ENCODE measurements at places on chromosomes 4 and X.

DNA sequence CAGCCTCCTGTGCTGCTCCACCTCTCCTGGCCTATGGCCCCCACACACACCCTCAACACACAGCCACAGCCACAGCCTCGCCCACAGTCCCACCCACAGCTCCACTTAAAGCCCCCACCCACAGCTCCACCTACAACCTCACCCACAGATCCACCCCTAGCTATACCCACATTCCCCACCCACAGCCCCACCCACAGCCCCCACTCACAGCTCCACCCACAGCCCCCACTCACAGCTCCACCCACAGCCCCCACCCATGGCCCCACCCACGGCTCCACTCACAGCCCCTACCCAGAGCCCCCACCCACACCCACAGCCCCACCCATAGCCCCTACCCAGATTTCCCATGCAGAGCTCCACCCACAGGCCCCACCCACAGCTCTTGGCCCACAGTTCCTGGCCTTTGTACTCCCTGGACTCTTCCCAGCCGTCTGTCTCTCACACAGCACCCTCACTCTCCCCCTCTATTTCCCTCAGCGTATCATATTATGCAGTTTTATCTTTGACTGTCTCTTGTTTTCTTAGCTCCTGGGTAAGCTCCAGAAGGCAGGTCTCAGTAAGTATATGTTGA, 322.5 kb downstream of the EVC2 start:
- DNase-seq: no peak
- no peaks in the 10 kb centered on the region for H3K4me1 ChIP-seq
- no peak overlapping the region for H3K4me3 ChIP-seq
- H3K36me3 ChIP-seq: no peaks in the 10 kb centered on the region
- no peak overlapping the region for H3K27ac ChIP-seq

- H3K4me1 ChIP-seq: peaks cover 32% of the 10 kb centered on the region
- H3K4me3 ChIP-seq: peak overlapping the region; percentile 11
- H3K27ac ChIP-seq: peak overlapping the region; percentile 56
- H3K27me3 ChIP-seq: no peaks in the 10 kb centered on the region
- no peak for DNase-seq
Measured at GRCh38 chrX:153731117-153731844, 6.6 kb downstream of the ABCD1 start.

DNA sequence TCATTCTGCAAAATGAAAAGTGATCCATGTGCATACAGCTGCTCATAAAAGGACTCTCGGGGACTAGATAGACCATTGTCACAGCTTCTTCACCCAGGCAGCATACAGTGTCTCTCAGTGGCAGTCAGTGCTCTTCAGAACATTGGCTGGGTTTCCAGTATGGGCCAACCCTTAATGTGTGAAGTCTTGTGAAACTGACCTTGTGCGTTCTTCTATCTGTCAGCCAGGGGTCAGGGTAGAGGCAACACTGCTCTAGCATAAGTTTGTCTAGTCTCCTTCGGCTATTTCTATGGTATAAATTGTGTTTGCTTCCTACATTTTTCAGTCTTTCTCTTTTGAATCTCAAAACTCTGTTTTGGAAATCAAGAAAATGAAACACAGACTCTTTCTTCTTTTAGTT, 37.0 kb upstream of the SMIM31 start:
- H3K36me3 ChIP-seq: no peaks in the 10 kb centered on the region
- no peaks in the 10 kb centered on the region for H3K4me1 ChIP-seq

DNA sequence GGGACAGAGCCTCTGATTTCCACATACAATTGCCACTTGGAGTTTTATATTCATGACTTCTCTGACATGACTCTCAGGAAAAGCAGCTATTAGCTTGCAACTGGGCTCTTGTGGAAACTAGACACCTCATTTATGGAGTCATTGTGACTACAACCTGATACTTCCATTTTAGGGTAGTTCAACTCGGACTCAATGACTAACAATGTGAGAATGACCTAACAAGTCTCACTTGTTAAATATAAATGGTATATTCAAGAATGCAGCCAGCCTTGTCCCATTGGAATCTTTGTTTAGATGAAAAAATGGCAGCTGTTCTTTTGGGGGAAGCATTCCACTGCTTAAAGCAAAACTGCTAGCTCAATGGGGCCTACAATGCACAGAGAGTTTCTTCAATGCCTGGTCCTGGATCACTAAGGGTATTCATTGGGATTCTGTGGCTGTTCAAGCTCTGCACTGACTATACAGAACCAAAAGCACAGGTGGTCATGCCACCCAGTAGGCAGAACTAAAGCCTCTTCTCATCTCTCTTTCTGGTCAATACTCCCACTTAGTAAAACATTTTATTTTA, 36.5 kb upstream of the GLRA3 start:
- no peak for DNase-seq
- no peaks in the 10 kb centered on the region for H3K27me3 ChIP-seq
- H3K36me3 ChIP-seq: no peaks in the 10 kb centered on the region
- H3K4me3 ChIP-seq: no peak overlapping the region

DNA sequence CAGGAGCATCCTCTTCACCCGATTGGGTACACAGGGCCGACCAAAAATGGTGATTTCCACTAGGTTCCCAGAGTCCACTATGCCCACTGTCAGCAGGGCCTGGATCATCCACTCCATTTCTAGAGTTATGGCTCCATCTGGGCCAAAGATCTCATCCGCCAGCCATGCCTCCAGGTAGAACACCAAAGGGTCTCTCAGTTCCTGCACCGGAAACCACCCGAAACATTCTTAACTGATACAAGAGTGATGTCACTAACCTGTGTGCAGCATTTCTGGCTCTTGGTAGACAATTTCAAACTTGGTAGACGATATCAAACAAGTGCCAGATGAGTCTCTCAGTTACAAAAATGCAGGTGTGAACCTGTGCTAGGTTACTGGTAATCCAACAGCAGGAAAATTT, 306.1 kb downstream of the BCOR start:
- no peaks in the 10 kb centered on the region for H3K36me3 ChIP-seq
- no peak overlapping the region for H3K4me3 ChIP-seq
- no peaks in the 10 kb centered on the region for H3K27me3 ChIP-seq
- DNase-seq: no peak

- no peaks in the 10 kb centered on the region for H3K4me1 ChIP-seq
- no peak overlapping the region for H3K27ac ChIP-seq
- H3K36me3 ChIP-seq: no peaks in the 10 kb centered on the region
- no peaks in the 10 kb centered on the region for H3K27me3 ChIP-seq
- H3K4me3 ChIP-seq: no peak overlapping the region
Measured at GRCh38 chrX:123206176-123206575, 22.1 kb downstream of the GRIA3 start.

GRCh38 chrX:42536286-42536685, 241.7 kb downstream of the PPP1R2C start:
- H3K4me1 ChIP-seq: peaks cover 14% of the 10 kb centered on the region
- no peak overlapping the region for H3K4me3 ChIP-seq
- DNase-seq: no peak
- H3K36me3 ChIP-seq: no peaks in the 10 kb centered on the region
- H3K27ac ChIP-seq: no peak overlapping the region

GRCh38 chr4:63036159-63036866, 1372.9 kb downstream of the TECRL start:
- H3K27me3 ChIP-seq: no peaks in the 10 kb centered on the region
- no peak for DNase-seq
- H3K4me1 ChIP-seq: no peaks in the 10 kb centered on the region
- no peaks in the 10 kb centered on the region for H3K36me3 ChIP-seq
- no peak overlapping the region for H3K4me3 ChIP-seq

DNA sequence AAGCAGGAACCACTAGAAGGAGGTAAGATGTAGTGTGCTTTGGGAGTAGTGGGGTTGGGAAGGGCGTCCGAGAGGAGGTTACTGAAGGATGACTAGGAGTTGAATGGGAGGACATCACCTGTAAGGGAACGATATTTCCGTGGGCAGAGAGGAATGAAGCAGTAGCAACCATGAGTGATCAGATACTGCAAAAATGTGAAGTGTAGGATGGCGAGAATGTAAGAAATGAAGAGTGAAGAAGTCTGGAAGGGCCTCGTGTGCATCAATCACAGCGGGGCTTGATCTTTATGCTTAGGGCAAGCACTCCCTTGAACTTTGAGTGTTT, 594 bp downstream of the MSMO1 start:
- H3K27ac ChIP-seq: no peak overlapping the region
- H3K27me3 ChIP-seq: no peaks in the 10 kb centered on the region
- peaks cover 28% of the 10 kb centered on the region for H3K36me3 ChIP-seq
- DNase-seq: no peak
- H3K4me3 ChIP-seq: no peak overlapping the region

DNA sequence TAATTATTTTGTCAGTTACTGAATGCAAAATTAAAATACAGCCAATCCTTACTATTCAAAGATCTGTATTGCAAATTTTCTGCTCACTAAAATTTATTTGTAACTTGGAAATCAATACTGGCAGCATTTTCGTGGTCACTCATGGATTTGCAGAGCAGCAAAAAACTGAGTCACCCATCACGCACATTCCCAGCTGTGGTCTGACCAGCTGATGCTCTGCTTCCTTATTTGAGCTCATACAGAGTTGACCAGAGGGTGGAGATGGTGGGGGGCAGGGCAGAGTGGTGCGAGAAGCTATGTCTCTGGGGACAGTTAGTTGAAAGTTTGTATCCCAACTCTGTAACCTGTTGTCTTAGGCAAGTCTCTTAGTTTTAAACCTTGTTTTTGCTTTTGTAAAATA, 214.8 kb downstream of the SPCS3 start:
- H3K4me3 ChIP-seq: no peak overlapping the region
- H3K4me1 ChIP-seq: no peaks in the 10 kb centered on the region
- H3K36me3 ChIP-seq: no peaks in the 10 kb centered on the region
- H3K27ac ChIP-seq: no peak overlapping the region

GRCh38 chrX:99266255-99266654, 1143.8 kb downstream of the PCDH19 start:
- H3K27ac ChIP-seq: no peak overlapping the region
- no peak for DNase-seq
- H3K27me3 ChIP-seq: no peaks in the 10 kb centered on the region
- no peak overlapping the region for H3K4me3 ChIP-seq
- H3K4me1 ChIP-seq: no peaks in the 10 kb centered on the region

DNA sequence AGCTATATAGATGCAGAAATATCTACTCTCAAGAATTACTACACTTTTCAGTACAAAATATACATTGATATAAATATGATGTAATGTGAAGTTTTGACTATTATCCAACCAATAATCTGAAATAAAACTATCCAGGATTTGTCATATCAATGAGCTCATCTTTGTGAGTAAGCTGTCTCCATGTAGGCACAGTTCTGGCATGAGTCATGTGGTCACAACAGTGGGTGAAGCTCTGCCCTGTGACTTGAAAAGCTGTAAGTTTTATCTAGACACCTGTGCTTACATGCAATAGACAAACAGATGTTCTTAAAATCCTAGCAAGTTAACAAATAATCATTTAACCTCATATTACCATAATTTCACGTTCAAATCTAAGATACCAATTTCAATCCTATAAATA, 192.7 kb downstream of the GABRG1 start:
- H3K27ac ChIP-seq: no peak overlapping the region
- H3K4me3 ChIP-seq: no peak overlapping the region
- H3K27me3 ChIP-seq: no peaks in the 10 kb centered on the region

GRCh38 chrX:43866423-43866822, 15.8 kb downstream of the MAOB start:
- DNase-seq: no peak
- no peak overlapping the region for H3K27ac ChIP-seq
- H3K36me3 ChIP-seq: no peaks in the 10 kb centered on the region

DNA sequence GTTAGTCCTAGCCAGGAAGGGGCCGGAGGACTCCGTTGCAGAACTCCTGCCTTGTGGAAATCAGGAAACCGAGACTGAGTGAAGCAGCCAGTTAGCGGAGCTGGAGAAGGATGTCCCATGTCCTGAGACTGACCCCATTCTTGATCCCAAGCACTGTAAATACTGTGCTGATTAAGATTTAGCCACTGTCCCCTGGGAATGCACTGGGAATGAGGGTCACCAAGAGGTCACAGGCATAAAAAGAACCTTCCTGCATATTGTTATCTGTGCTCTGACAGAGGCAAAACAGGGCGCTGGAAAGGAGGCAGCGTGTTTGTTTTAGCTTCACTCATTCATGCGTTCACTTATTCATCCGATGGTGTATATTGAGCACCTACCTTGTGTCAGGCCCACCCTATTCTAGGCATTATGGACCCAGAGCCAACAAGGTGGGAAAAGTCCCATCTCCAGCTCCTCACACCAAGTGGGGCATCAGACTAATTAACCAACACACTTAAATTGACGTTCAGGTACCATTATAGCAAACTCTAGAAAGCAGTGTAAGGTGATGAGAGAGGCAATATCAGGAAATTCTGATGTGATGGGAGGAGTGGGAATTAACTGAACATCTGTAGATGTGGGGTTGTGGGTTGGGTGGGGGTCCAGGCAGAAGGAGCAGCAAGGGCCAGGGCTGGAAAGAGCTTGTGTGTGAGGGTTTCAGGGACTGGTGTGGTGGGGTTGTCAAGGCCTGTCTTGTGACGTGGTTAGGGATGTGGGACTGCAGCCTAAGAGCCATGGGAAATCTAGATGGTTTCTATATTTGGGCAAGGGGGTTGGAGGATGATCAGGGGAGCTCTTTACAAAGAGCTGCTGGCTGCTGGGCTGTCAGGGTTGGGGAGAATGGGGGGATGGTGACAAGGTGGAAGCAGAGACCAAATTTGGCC, 10.6 kb upstream of the SLC2A9 start:
- no peaks in the 10 kb centered on the region for H3K36me3 ChIP-seq
- H3K4me1 ChIP-seq: peaks cover 6% of the 10 kb centered on the region
- H3K27me3 ChIP-seq: peaks cover 7% of the 10 kb centered on the region
- DNase-seq: no peak
- H3K4me3 ChIP-seq: no peak overlapping the region

GRCh38 chr4:152784490-152785350, 5.0 kb downstream of the ARFIP1 start:
- H3K27ac ChIP-seq: no peak overlapping the region
- H3K27me3 ChIP-seq: no peaks in the 10 kb centered on the region
- peaks cover 43% of the 10 kb centered on the region for H3K4me1 ChIP-seq
- H3K36me3 ChIP-seq: peaks cover 3% of the 10 kb centered on the region
- H3K4me3 ChIP-seq: no peak overlapping the region
- DNase-seq: no peak

DNA sequence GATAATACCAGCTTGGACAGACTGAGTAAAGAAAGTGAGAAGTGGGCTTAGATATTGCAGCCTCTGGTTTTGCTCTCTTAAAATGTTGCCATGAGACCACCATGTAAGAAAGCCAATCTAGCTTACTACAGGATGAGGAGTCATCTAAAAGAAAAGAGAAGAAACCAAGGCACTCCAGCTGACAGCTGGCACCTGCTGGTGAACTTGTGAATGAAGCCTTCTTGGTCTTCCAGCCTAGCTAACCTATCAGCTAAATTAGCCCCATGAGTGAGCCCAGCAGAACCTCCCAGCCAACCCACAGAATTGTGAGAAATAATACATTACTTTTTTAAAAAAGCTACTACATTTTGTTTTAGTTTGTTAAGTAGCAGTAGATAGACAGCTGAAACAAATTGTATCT, 154.5 kb upstream of the QRFPR start:
- H3K36me3 ChIP-seq: no peaks in the 10 kb centered on the region
- H3K4me3 ChIP-seq: no peak overlapping the region
- DNase-seq: no peak
- no peaks in the 10 kb centered on the region for H3K4me1 ChIP-seq

Data from activated CD8-positive, alpha-beta T cell treated with anti-CD3 and anti-CD28 coated beads for 36 hours (primary cell).